H4 (cell line): ENCODE measurements at places on chromosomes 5 and 9. TPM values are rescaled to one million over a fixed set of nuclear protein-coding genes. Genes with fewer than 3 reads are reported as not detected.

Gene SCGB3A2
- not detected in 2 replicates for total RNA-seq

Gene SPATA31E1
- total RNA-seq = not detected in 2 replicates

Gene SCGB3A1
- total RNA-seq = not detected in 2 replicates

Gene IFNW1
- total RNA-seq = not detected in 2 replicates

GRCh38 chr5:115847290-115847689 lies 5.6 kb downstream of the AP3S1 start:
- DNase-seq = no peak

DNA sequence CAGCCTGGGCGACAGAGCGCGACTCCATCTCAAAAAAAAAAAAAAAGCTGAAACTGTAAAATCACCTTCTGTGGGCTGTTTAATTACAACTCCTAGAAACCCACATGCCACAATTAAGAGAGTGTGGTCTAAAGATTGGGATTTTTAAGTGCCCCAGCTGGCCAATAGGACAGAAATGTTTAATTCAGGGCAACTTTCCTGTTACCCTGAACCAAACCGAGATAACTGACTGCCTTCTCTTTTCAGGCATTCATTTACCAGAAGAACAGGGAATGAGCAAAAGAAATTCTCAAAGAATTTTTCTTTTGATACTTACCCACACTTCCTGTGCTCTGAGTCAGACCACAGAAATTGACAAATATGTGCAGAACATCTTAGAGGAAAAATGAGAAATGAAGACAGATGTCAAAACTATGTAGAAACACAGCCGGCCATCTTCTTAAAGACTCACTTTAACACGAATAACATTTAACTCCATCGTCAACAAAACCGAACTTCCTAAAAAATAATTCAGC lies 221.3 kb upstream of the DAPK1 start:
- DNase-seq = peak; percentile 83

DNA sequence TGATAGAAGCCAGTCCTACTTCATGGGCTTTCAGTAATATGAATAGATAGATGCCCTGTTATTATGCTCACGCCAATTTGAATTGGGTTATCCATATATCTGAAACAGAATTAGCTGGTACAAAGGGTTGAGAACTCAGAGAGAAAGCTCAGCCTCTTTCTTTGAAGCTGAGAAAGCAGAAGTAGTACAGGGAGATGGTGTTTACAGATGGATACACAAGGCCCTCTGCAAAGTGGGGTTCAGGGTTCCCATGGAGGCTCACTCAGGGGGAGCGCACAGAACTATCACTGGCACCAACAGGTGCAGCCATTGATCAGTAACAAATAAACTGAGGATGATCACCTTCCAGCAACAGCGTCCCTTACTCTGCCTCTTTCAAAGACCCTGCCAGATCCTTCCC lies 349.7 kb downstream of the ICE1 start:
- DNase-seq = no peak

GRCh38 chr5:14359069-14360043 lies 216.2 kb downstream of the TRIO start:
- DNase-seq = no peak

Gene DNM1
- 19.7 and 20.0 TPM in 2 replicates for total RNA-seq

Gene ARL14EPL
- total RNA-seq = 1.3 TPM in 1 of 2 replicates, not detected in the other

- peak; percentile 75 for DNase-seq
Observed at GRCh38 chr9:36728651-36729520, 156.2 kb downstream of the MELK start.

Gene MPDZ
- 13.4 and 14.2 TPM in 2 replicates for total RNA-seq

DNA sequence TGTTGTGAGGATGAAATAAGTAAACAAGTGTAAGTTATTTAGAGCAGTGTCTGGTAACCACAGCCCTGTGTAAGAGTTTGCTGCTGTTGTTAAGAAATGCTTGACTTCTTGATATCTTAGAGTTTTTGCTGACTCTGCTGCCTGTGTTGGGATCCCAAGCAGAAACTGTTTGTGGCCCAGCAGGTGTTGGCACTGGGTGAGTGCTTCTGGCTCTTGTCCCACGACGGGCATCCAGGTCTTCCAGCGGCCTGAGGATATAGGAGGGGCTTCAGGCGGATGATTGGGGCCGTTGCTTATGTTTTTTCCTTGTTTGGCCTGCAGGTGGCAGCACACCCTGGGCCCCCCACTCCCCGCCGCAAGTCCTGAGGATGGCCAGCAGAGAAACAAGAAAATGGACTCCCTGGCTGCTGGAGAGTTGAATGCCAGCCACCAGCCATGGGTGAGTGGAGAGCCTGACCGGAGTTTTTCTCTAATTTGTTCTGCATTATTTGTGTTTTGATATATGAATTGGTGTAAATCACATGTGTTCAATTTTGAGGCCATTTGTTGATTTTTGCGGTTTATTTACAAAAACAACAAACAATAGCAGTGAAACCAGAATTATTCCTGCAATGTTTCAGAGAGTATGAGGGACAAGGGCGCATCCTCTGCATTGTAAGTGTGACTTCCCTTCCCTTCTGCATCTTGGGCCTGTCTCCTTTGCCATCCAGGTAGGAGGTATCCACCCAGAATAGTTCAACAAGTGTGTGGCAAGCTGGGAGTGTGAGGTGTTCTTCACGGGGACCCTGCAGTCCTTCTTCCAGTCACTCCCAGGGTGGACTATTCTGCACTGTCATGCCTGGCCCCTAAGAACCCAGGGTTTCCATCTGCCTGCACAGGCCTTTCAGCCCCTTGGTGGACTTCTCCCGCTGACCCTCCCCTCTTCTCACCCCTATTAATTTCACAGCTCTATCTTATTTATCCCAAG lies 50.3 kb downstream of the SLC22A5 start:
- DNase-seq = peak; percentile 79

Gene ANKRD34B
- not detected in 2 replicates for total RNA-seq

- DNase-seq = no peak
Observed at GRCh38 chr5:69007163-69007562, 86.7 kb upstream of the SLC30A5 start.

DNA sequence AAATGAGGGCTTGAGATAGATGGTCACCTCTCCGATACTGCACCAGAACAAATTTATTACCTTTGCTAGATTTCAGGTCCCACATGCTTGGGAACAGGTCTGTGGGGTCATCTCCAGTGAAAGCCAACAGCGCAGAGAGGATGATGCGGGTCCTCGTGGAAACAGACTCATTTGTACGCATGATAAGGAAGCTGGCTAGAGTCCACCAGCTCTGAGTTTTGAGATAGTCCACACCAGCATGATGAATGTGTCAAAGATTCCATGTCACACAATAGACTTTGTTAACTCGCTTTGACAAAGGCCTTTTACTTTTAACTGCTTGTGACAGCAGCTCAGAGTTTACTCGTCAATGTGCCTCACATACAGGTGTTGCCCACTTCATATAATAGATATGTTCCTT lies 105.4 kb upstream of the TBCA start:
- DNase-seq = no peak

Gene PRDM9
- total RNA-seq = 0.02 TPM in 1 of 2 replicates, not detected in the other

GRCh38 chr5:99765011-99765410 lies 770.2 kb upstream of the FAM174A start:
- no peak for DNase-seq

Gene LPAR1
- total RNA-seq = 6.8 and 11.5 TPM in 2 replicates

GRCh38 chr5:17288570-17288969 lies 71.1 kb downstream of the BASP1 start:
- no peak for DNase-seq

DNA sequence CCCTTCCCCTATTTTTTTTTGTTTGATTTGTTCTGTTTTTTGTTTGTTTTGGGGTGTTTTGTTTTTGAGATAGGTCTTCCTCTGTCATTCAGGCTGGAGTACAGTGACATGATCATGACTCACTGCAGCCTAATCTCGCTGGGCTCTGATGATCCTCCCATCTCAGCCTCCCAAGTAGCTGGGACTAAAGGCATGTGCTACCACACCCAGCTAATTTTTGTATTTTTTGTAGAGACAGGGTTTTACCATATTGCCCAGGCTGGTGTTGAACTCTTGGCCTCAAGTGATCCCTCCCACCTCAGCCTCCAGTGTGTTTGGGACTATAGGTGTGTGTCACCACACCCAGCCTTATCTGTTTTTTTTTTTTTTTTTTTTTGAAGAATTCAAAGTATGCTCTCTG lies 605.4 kb downstream of the DNAH5 start:
- no peak for DNase-seq

DNA sequence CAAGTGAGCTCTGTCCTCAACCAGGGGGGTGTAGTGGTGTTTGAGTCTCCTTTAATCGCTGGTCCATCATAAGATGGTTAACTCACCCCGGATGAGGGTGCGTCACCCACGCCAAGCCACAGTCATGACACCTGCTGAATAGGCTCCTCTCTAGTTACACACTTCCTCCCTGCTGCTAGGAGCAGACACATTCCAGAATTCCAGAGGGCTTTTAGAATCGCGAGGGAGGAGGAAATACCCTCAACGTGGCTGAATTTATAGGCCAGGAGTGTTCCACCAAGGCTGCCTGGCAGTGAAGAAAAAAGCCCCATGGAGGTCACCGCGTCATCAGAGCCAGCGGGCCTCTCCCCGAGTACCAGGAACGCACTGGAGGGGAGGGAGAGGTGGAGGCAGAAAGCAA lies 5.1 kb downstream of the GLRX start:
- DNase-seq = no peak

Gene KCNV2
- not detected in 2 replicates for total RNA-seq

DNA sequence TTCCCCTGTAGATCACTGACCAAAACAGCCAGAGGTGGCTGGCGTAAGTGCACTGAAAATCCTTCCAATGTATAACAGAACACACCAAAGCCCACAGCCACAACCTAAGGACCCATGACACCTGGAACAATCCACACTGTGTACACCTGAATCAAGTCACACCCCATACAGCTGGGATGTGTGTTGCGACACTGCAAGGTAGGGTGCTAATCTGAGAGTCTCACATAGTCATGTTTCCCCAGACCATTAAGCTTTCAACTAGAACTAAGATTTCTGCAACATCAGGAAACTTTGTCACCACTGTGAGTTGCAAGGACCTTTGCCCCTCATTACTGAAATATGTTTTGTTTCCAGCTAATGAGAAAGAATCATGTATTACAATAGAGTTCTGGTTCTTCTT lies 59.4 kb downstream of the MED27 start:
- no peak for DNase-seq

Gene FBXW11
- total RNA-seq = 56.3 and 56.5 TPM in 2 replicates

GRCh38 chr5:9284272-9284671 lies 261.6 kb downstream of the SEMA5A start:
- DNase-seq = no peak

GRCh38 chr9:91534374-91534773 lies 110.7 kb upstream of the NFIL3 start:
- DNase-seq = no peak

Gene ZNF300
- 4.3 and 5.7 TPM in 2 replicates for total RNA-seq

DNA sequence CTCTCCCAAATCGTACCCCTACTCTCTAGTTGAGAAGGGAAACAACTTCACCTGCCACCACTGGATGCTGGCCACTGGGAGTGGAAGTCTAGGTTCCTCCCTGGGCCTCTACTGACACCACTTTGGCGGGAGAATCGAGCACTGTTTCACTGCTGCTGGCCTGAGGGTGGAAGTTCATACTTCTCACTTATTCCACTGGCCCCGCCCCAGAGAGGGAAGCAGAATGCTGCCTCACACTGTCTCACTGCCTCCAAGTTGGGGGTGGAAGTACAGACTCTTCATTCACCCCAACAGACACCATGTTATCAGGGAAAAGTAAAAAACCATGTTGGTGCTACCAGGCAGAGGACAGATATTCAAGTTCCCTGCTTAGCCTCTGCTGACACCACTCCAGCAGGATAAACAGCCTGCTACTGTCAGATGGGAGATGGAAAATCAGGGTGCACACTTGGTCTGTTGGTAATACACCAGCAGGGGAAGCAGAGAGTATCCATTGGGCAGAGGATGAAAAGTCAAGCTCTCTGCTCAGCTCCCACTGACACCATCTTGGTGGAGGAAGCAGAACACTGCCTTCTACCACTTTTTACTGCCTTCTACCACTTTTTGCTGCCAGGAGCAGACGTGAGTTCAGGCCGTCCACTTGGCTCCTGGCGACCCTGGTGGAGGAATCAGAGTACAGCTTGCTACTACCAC lies 159.4 kb downstream of the SIL1 start:
- DNase-seq = no peak

DNA sequence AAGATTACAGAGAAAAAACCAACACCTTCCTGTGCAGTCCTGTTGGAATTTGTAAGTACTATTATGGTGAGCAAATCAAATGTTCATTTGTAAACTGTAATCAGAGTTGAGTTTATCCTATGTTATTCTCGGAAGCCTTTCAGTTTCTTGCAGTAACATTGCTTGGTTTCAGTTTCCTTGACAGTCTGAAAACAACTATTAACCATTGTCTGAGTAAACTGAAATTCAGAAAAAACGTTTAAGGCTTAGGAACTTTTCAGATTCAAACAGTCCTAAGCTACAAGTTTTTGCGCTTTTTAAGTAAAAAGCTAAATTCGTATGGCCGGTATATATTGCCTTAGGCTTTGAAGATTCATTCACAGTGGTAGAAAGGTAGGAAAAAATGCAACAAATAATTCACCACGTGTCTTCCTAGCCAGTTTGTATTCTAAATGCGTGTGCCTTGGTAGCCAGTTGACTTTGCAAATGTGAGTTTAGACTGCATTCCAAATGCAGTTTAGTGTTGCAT lies 2.5 kb downstream of the GPBP1 start:
- peak; percentile 57 for DNase-seq

- DNase-seq = no peak
Observed at GRCh38 chr9:98515506-98516204, 193.1 kb downstream of the GABBR2 start.

Gene DRD1
- 0.25 and 0.29 TPM in 2 replicates for total RNA-seq

DNA sequence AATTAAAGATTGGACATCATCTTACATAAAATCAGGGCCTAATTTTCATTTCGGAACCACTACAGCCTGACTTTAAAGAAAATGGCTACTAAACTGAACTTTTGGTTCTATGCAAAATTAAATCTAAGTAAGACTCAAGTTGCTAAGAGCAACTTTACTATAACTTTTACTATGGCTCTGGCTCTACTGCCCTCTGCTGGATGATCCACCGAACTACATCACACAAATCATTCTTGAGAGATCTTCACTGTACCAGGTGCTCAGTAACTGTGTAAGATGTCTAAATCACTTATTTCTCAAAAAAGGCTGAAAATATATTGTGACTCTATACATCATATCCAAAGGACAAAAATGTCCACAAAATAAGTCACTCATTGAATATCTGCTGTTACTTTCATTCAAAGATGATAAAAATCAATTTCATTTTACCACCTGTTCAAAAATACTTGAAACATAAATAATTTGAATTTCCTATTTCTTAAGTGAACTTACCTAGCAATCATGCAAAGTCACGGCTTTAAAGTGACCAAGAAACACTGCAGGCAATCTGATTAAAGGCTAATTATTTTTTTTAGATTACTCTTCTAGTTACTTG lies 13.5 kb downstream of the MOCS2 start:
- DNase-seq = peak; percentile 52
